Liver (tissue), 10 donors: ENCODE measurements at places on chromosomes 16 and 17.

DNA sequence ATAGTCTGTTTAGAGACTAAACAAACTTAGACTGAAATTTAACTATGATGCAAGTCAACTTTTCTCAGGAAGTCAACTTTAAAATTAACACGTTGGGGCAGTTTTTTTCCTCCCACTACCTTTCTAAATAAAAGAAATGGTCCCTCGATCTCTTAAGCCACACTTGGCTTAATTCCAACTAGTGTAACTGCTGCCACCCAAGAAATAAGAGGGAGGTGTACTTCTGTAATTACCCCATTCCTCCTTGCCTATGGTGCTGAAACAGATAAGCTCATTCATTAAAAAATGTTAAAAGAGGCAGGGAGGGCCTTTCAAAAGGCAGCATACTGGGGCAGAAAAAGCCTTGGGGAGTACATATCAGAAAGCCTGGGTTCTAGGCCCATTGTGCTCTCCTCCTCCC, 59.8 kb downstream of the NCOR1 start:
- DNase-seq: no peak

DNA sequence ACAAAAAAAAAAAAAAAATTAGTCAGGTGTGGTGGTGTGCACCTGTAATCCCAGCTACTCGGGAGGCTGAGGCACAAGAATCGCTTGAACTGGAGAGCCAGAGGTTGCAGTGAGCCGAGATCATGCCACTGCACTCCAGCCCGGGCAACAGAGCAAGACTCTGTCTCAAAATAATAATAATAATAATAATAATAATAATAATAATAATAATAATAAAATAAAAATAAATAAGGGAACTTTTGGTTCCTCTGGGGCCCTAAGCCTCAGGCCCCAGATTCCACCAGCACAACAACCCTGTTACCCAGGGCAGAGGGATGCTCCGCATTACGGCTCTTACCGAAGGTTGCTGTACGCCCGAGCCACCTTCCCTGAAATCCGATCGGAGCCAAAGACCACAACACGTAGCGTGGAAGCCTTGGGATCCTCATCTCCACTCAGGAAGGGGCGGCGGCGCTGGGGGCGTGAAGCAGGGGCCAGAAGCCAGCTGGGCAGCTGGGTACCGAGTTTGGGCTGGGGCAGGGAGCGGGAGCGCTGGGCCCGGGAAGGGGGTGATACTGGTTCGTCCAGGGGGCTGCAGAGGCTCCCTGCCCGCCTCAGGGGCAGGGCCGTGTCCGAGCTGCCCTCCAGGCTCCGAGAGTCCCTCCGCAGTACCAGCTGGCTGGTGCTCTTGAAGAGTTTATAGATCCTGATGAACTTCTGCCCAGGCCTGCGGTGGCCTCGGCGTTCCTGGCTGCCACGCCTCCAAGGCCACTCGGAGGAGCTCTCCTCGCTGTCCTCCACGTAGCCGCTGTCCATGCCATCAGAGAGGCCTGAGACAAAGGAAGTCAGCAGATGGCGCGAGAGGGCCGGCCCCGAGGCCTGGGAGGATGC, 20.6 kb upstream of the PIK3R6 start:
- no peak for DNase-seq

DNA sequence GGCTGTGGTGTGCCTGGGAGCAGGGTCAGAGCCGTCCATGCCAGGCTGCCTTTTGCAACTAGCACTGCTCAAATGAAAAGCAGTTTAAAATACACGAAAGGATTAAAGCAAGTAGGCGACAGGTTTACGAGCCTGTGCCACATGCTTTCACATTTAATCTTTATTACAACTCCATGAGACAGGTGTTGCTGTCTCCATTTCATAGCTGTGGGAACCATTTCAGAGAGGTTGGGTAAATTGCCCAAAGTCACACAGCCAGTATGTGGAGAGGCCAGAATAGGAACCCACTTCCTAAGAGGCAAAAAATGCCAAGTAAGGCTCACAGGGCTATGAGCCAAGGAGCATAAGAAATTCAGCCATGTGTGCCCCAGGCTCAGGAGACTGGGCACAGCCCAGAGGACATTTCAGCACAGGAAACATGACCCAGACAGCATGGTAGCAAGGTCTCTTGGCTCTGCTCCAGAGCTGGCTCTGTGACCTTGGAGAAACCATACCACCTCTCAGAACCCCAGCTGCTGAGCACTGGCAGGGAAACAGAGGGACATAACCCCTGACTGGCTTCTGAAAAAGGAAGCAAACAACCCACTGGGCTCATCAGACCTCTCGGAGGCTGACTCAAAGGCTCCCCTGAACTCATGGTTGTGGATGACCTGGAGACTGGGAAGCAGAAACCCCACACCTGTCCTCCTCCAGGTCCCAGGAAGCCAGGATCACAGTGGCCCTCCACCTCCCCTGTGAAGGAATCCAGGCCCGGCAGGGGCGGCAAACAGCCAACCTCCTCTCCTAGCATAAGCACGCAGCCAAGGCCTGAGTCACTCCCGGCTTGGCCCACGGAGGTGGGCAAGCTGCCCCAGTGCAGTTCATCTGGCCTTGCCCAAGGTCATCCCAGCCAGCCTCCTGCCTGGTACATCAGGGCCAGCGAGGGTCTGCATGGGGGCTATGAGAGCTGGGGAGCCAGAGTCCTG, 40.3 kb upstream of the MRPS23 start:
- no peak for DNase-seq

DNA sequence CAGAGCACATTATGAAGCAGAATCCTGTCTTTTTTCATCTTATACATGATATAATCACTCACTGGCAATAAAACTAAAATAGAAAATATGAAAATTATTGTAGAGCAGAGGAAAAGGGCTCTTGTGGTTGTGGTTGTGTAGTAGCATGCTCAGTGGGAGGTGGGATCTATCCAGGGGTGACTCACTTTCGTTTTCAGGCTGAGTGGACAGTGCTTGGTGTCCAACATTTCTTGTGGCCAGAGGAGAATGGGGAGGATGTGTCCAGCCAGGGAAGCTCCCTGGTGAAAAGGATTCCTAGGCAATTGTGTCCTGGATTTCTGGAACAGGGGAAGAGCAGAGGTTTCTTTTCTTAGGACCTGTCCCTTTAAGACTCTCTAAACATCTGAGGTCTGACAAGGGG, 31.9 kb upstream of the CPHXL start:
- DNase-seq: no peak

DNA sequence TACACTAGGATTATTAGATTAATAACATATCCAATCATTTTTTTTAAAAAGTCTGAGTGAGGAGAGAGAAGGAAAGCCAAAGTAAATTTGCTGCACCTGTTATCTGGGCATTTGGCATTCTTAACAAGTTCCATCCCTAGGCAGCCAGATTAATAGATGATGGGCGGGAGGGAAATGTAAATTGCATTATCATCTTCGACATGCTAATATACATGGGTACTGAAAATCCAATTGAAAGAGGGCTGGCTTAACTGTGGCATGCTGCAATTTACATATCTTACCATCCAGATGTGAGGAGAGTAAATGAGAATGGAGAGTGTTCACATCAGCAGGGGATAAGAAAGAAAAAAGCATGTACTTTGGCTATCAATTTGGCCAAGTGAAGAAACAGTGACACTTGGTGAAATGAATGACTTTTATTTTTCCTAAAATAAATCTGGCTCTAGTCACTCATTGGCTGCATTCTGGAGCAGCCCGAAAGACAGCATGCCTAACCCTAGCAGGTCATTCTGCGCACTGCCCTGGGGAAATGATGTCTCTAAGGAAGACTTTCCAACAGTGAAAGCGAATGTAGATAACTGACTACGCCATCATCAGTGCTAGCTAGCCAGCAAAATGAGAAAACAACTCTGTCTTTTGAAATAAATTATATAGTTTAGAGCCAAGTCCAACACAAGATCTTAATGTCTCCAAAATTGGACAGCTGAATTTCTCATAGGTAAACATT, 57.9 kb downstream of the HYDIN start:
- no peak for DNase-seq

DNA sequence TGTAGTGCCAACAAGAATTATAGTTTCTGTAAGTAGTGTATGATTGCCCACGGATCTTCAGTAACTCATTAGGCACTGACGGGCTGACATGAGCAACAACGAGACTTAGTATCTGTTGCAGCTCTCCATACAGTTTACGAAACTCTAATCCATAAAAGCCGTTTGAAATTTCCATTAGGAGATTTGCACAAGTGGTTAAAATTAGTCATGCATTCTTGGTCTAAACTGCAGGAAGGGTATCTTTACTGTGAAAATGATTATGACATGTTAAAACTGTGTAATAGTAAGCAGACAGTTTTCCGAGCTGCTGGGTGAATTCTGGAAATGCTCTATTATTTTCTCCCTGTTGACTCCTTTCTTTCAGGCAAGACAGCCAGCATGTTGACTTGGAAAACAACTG, 605.0 kb downstream of the WWOX start:
- no peak for DNase-seq

DNA sequence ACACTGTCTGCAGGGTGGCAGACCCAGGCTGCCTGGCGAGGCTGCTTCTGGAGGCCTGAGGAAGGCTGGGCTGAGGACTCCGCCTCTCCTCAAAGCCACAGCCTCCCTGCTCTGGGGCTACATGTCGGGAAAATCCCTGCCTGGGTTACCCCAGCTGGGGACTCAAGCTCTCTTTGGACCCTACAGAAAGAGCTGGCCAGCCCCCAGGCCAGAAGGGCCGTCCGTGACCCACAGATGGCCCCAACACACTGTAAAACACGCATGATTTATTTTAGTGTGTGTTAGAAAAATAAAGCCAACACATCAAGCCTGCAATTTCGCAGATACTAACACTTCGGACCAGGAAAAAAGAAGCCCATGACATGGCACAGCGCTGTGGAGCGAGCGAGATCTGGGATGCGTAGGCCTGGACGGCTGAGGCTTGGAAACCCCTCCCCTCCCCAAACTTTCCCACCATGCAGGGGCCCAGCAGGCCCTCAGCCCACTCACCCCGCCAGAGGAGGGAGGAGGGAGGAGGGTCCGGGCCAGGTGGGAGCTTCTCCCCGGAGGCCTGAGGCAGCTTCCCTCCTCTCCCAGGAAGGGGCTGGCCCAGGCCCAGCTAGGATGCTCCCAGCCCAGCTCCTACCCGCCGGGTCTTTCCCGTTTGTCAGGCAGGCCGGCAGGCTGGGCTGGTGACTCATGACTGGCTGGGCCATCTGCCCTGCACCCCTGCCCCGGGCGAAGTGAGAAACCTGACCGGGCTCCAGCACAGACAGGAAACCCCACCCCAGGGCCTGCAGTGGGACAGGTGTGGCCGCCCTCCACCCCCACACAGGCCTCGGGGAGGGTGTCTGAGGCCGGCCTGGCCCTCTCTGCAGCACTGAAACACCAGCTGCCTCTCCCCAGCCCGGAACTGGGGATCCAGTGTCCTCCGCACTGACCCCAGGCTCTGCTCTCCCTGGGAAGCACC, 34.1 kb upstream of the SLC38A10 start:
- DNase-seq: no peak

- DNase-seq: no peak
Observed at GRCh38 chr17:38943607-38944006, 18.2 kb downstream of the LASP1NB start.

GRCh38 chr16:31693733-31694132, 166.0 kb downstream of the AHSP start:
- no peak for DNase-seq

- no peak for DNase-seq
Observed at GRCh38 chr16:22194707-22195444, 11.2 kb upstream of the EEF2K start.

DNA sequence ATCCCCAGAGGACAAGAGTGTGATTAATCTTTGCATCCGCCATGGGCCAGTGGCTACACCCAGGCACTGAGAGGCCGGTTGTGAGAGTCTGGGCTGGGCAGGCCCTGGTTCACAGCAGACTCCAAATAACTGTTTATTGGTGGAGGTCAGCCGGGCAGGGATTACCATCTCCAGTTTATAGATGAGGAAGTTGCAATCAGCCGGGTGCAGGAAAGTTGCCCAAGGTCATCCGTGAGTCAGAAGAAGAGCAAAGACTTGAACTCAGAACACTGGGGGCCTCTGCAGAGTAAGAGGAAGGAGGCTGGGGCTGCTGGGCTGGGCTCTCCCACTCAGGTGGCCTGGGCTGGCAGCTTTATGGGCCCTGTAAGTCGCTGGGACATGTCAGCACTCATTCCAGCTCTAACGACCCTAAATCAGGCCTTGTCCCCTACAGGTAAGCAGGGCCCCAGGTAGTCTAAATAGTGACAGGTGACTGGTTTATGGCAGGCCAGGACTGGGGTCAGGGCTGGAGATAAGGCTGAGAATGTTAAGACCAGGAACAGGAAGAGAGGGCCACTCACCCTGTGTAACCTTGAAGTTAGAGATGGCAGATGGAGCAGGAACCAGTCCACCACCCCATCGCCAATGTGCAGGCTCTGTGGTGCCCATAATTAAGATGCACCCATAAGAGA, 2.1 kb upstream of the CA4 start:
- no peak for DNase-seq

DNA sequence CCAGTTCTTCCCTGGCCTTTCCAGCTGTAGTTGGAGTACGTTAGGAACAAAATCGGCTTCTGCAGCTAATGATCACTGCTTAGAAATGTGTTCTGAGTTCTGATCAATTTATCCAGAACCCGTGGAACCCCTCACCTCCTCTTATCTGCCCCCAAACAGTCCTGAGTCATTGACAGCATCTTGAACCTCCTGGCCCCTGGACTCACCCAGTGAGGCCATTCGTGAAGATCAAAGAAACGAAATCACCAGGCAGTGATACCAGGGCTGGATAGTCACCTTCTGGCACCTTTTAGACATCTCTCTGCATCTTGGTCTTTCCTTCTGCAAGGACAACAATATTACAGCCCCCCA, 17.0 kb upstream of the EXOC7 start:
- no peak for DNase-seq

- no peak for DNase-seq
Observed at GRCh38 chr17:6388416-6388815, 46.5 kb downstream of the AIPL1 start.

- no peak for DNase-seq
Observed at GRCh38 chr17:6800422-6801027, 24.5 kb downstream of the FBXO39 start.

GRCh38 chr16:86672179-86672863, 94.0 kb downstream of the FOXL1 start:
- no peak for DNase-seq

GRCh38 chr17:71976011-71976649, 144.7 kb upstream of the SOX9 start:
- no peak for DNase-seq

DNA sequence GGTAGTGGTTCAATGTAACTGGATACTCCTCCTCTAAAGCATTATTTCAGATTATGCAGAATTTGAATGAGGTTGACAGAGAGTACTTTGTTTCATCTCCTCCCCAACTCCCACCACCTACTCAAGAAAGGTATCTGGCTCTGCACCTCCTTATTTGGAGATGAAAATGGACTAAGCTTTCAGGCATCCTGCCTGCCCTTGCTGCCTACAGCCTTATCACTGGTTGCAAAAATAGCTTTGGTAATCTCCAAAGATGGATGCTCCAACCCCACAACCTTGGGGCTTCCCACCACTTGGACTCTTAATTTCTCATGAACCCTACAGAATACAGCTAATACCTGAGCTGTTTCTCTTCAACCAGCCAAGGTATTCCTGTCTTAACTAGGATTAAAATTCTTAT, 45.3 kb upstream of the CORO6 start:
- DNase-seq: no peak
